ENCODE measurements at places on chromosomes 5 and 9.

GRCh38 chr5:157370967-157371366 lies 89.0 kb upstream of the NIPAL4 start:
- H3K4me3 ChIP-seq, result no peak overlapping the region
- no peak overlapping the region for H3K27ac ChIP-seq
- H3K36me3 ChIP-seq, result no peaks in the 10 kb centered on the region
- no peak for DNase-seq
- H3K27me3 ChIP-seq, result no peaks in the 10 kb centered on the region

DNA sequence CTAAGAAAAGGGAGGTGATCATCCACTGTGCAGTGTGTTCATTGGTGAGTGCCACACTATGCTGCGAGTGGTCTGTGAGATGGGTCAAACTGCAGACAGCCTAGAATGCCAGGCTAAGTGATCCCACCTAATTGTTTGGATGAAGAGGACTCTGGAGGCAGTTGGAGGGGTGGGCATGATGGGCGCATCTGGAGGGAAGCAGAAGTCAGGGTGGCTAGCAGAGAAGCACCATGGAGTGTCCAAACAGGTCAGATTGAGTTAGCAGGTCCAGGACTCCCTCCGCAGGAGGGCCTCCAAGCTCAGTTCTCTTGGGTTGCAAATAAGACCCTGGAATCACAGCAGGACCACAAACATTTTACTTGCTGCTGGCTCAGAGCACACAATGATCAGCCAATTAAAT lies 19.9 kb upstream of the ANGPTL2 start:
- no peak for DNase-seq
- H3K27ac ChIP-seq, result no peak overlapping the region
- H3K27me3 ChIP-seq, result no peaks in the 10 kb centered on the region
- no peaks in the 10 kb centered on the region for H3K4me1 ChIP-seq
- H3K36me3 ChIP-seq, result no peaks in the 10 kb centered on the region

- H3K4me3 ChIP-seq, result no peak overlapping the region
- H3K4me1 ChIP-seq, result no peaks in the 10 kb centered on the region
- H3K27ac ChIP-seq, result no peak overlapping the region
Observed at GRCh38 chr5:137778772-137779564, 24.8 kb upstream of the HNRNPA0 start.

DNA sequence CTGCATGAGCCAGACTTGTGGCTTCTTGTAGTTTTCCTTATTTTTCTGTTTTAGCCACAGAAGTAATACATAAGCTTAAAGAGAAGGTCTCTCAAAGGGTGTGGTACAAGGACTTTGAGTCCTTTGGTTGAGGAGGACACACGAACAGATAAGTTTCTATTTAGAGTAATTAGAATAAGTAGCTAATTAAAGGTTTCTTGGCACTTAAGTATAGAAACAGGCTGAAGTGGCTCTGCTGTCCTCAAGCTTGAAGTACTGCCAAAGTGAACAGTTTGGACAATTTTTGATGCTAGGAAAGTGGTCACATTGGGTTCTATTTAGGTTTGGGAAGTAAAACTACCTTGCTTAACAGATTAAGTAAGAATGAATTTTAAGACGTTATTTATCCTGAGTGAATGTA lies 278.3 kb upstream of the MPDZ start:
- no peaks in the 10 kb centered on the region for H3K27me3 ChIP-seq
- no peaks in the 10 kb centered on the region for H3K4me1 ChIP-seq
- H3K36me3 ChIP-seq, result no peaks in the 10 kb centered on the region
- no peak overlapping the region for H3K27ac ChIP-seq
- H3K4me3 ChIP-seq, result no peak overlapping the region
- DNase-seq, result no peak

GRCh38 chr5:133848341-133848811 lies 120.0 kb downstream of the C5orf15 start:
- no peak overlapping the region for H3K27ac ChIP-seq
- H3K36me3 ChIP-seq, result no peaks in the 10 kb centered on the region
- H3K4me1 ChIP-seq, result no peaks in the 10 kb centered on the region

GRCh38 chr9:129093602-129094386 lies 12.9 kb downstream of the DOLPP1 start:
- peak overlapping the region; percentile 28 for H3K27ac ChIP-seq
- no peak overlapping the region for H3K4me3 ChIP-seq
- DNase-seq, result no peak

DNA sequence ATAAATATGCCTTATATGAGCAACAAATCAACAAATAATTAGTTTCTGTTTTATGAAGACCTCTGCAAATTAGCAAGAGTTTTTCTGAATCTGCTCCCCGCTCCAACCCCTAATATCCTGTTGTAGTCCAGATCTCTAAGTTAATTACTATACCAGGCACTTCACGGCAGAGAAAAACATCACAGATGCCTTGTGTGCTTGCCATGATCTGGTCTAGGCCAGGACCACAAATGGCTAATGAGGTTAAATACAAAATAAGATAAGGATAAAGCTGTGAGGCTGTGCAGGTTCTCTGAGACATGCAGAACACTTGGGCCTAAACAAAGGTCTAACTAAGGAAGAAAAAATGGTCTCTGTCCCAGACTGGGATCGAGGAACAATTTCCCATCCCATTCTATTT lies 150.8 kb downstream of the SLIT3 start:
- H3K27ac ChIP-seq, result peak overlapping the region; percentile 51
- no peak overlapping the region for H3K4me3 ChIP-seq
- DNase-seq, result no peak
- H3K36me3 ChIP-seq, result no peaks in the 10 kb centered on the region
- H3K27me3 ChIP-seq, result no peaks in the 10 kb centered on the region

- H3K27me3 ChIP-seq, result no peaks in the 10 kb centered on the region
- no peaks in the 10 kb centered on the region for H3K4me1 ChIP-seq
- H3K4me3 ChIP-seq, result no peak overlapping the region
- no peak overlapping the region for H3K27ac ChIP-seq
- no peak for DNase-seq
- H3K36me3 ChIP-seq, result no peaks in the 10 kb centered on the region
Observed at GRCh38 chr5:126486332-126486731, 63.1 kb downstream of the GRAMD2B start.

DNA sequence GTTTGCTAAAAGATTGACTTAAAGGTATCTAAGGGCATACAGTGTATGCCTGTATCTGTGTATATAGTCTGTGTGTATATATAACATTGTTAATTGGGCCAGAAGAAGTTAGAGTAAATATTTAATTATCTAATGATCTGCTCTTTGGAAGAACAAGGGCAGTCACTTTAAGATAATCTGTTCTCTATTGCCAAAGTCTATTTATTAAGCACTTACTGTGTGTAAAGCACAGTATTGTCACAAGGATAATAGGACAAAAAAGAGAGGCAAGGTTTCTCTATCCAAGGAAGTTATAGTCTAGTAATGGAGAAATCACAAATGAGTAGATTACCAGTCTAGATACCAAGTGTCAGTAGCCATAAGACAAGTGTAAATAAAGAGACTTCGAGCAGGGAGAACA lies 51.5 kb downstream of the SV2C start:
- no peak overlapping the region for H3K27ac ChIP-seq
- no peak for DNase-seq
- no peaks in the 10 kb centered on the region for H3K4me1 ChIP-seq
- no peaks in the 10 kb centered on the region for H3K36me3 ChIP-seq
- peaks cover 2% of the 10 kb centered on the region for H3K27me3 ChIP-seq

GRCh38 chr5:83891261-83891660 lies 170.6 kb upstream of the HAPLN1 start:
- no peaks in the 10 kb centered on the region for H3K36me3 ChIP-seq
- no peaks in the 10 kb centered on the region for H3K27me3 ChIP-seq
- H3K27ac ChIP-seq, result no peak overlapping the region
- H3K4me1 ChIP-seq, result no peaks in the 10 kb centered on the region

Data from Caco-2 (cell line).